T-helper 17 cell (primary cell): ENCODE measurements at places on chromosomes 7 and 10.

DNA sequence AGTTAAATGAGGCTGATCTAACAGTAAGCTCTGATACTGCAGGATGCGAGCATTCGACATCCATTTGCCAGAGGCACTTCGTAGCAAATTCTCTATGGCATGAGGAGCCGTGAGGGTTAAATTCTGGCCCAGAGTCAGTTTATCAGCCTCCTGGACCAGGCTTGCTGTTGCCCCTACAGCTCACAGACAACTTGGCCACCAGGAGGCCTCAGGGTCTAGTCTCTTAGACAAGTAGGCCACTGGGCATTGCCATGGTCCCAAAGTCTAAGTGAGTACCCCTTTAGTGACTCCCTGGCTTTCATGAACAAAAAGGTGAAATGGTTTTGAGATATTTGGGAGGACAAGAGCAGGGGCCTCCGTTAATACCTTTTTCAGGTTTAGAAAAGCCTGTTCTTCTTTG, 178.0 kb upstream of the MBL2 start:
- no peak for DNase-seq

DNA sequence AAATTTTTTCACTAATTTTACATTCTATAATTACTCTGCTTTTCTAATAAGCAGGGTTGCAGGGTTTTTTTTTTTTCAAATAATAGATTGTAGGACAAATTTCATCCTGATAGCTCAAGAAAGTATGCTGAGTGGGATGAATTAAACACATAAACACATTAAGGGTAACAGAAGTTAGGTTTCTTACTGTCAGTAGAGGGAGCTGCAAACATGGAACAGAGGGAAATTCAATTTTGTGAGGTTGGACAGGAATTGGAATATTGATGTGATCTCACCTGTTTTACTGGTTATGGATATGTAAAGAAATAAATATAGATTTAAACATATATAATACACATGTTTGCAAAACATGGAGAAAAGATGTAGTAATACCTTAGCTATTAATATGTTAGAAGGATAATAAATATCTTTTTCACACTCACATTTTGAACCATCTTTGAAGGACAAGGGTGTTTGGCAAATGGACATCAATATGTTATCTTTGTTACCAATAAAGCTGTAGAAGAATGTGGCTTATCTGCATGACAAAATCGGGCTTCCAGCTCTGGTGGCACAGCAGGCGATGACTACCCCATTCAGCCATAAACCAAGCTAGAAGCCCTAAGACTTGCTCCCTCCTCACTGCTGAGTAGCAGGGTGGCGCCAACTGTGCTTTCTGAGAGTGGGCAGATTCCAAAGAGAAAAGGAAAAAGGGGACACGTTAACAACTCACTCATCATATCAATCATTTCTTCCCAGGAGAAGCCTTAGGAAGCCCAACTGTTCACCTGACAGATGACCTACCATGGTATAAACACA, 1257.4 kb downstream of the GATA3 start:
- no peak for DNase-seq

DNA sequence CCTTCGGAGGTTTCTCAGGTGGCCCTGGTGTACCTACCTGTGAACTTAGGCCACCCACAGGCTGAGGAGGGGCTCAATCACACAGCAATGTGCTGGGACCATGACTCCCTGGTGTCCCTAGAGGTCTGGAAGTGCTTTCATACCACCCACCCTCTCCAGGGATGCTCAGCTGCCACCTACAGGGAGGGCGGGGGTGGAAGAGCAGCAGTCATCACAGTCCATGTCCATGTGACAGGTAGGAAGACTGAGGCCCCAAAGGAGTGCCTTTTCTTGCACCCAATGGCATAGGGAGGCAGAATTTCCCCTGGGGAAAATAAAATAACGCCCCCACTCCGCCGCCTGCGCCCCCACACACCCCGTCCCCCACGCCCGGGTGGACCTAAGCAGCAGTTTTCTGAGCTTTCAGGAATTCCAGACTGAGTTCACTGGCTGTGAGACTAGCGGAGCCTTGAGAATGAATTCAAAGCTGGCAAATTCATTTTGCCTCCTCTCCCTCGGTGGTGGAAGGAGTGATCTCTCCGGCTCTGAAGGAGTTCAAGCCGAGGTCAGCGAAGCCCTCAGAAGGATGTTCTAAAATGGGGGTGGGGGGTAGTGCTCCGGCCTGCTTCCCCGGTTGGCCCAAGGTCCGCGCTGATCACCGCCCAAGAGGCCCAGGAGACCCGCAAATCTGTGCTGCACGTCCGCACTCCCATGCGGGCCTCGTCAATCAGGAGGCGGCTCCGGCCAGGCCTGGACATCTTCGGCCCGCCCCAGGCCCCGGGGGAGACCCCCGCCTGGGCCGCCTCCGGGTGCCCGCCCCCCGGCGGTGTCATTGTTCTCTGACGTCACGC, 2.1 kb upstream of the ZMIZ1 start:
- no peak for DNase-seq

DNA sequence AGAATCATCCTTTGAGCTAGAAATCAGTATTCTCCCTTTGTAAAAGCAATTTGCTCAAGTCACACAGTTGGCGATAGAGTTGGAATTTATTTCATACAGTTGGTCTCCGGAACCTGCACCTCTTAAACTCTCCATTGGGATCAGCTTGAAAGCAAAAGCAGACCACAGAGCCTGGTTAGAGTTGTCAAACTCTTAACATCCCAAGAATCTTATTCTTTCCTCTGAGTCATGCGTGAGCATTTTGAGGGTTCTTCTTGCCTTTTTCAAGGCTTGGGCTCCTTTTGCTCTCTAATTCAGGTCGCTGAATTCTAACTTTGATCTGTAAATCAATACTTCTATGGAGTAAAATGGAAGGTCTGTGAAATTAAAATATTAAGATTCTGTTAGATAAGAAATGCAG, 19.6 kb upstream of the SCIN start:
- DNase-seq = no peak

DNA sequence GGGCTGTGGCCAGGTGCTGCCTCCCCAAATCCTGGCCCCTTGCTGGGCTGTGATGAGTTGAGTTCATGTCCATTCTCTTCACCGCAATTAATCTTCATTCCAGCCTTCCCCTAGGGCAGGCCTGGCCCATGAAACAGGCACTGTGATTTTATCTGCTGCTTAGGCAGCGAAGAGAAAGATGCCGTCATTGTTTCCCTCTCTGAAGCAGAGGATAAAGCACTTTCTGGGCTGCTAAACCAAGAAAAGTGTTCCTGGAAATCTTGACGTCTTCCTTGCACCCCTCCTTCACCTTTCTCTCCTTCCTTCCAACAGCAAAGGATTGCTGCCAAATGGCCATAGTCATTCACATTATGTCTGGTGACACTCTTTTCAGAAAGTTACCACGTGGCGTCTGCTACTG, 265.9 kb downstream of the ZEB1 start:
- no peak for DNase-seq

DNA sequence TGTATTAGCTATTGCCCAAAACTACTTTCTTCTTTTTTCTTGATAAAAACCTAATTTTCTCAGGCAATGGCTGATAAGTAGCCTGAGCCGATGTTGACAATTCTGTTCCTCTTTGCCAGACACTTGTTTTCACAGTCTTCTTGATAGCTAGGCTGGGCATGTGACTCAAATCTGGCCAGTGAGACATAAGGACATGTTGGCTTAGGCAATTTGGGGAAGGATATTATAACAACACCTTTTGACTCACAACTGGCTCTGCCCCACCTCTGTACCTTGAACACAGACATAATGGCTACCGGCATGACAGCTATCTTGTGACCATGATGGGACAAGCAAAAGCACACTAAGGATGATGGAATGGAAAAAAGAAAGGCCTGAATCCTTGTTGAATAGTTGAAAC, 72.9 kb upstream of the GPR22 start:
- DNase-seq = no peak

GRCh38 chr10:49817845-49818244, 55.7 kb upstream of the OGDHL start:
- no peak for DNase-seq

DNA sequence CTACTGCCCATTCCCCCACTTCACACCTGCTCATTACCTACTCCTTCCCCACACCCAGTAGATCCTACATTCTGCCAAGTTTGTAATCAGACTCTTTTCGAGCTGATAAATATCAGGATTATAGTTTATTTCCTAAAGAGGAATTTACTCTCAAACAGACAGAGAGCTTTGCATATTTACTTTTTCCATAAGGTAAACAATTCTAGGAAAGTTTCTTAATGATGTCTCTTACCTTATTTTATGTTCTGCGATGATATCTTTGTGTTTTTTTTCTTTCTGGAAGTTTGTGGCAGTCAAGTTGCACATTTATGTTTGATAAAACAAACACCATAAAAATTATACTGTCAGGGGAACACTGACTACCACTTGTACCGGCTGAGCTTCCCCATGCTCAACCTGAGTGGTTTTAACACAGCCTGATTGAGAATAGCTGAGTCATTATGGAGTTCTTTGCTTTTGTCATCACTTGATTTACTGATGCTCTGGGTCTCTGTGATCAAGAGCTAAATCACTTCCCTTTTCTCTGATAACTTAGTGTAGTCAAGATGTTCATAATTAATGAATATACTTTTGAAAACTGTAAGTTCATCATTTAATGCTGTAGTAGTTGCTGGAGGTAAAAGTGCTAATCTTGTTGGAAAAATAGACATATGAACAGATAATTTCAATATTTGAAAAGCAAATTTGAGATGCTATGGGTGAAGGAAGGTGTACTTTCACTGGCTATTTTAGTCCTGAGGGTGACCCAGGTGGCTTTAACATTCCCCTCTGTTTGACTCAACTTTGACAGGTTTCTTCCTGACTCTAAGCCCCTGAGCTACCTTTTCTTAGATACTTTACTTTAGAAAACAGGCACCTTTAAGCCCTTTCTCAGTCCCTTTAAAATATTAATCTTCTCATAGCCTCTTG, 1034.5 kb upstream of the LRRTM3 start:
- DNase-seq = no peak

GRCh38 chr10:25072786-25073185, 56.4 kb downstream of the THNSL1 start:
- DNase-seq = no peak

- no peak for DNase-seq
Observed at GRCh38 chr7:30933124-30933974, 21.7 kb downstream of the AQP1 start.

- DNase-seq = no peak
Observed at GRCh38 chr10:59366290-59366689, 3.9 kb upstream of the FAM13C start.

DNA sequence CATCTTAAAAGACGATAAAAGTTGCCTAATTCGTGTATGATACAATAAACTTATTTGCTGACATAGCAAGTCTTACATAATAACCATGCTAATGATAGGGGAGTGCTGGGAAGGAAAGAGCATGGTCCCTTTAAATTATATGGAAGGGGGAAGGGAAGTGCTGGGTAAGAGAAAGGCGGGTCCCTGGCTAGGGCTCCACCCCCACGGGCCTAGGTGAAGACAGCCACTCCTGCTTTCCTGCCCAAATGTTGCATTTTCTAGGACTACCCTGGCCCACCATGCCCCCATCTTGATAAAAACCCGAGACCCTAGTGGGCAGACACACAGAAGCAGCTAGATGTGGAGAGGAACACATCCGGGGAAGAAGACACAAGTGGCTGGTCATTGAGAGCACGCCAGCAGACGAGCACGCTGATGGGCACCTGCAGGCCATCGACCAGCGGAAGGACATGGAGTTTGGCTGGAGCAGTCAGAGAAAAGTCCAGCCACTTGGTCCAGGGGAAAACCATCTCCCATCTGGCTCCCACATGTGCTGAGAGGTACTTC, 328.7 kb downstream of the ARL4A start:
- DNase-seq = no peak

- DNase-seq = no peak
Observed at GRCh38 chr7:45187946-45188411, 30.4 kb downstream of the RAMP3 start.

DNA sequence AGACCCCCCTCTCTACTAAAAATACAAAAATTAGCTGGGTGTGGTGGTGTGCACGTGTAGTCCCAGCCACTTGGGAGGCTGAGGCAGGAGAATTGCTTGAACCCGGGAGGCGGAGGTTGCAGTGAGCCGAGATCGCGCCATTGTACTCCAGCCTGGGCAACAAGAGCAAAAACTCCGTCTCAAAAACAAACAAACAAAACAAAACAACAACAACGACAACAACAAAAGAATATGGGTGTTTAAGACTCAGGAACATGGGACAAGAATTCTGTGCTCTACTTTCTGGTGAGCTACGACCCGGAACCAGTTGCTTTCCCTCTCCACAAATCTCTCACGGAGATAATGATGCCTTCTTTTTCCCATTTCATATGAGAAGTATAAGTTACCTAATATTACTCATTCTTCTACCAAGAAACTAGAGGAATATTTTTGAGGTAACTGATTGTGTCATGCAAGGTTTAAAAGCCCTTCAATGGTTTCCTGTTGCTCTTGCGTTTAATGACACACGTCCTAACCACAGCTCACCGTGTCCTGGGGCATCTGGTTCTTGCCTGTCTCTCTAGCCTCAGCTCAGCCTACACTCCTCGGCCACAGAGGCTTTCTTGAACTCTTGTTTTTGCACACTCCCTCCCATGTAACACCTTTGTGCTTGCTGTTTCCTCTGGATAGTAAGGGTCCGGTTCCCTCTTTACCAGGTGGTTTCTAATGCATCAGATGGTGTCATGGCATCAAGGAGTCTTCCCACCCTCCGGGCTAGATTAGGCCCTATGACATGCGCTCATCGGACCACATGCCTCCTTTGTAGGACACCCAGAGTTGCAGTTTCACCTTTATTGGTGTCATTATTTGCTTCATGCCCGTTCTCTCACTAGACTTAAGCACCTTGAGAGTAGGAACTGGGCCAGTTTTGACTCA, 67.5 kb downstream of the PFKFB3 start:
- peak; percentile 49 for DNase-seq

- no peak for DNase-seq
Observed at GRCh38 chr7:28425496-28425895, 13.2 kb downstream of the CREB5 start.

- DNase-seq = no peak
Observed at GRCh38 chr10:122499491-122499941, 38.2 kb downstream of the HTRA1 start.

DNA sequence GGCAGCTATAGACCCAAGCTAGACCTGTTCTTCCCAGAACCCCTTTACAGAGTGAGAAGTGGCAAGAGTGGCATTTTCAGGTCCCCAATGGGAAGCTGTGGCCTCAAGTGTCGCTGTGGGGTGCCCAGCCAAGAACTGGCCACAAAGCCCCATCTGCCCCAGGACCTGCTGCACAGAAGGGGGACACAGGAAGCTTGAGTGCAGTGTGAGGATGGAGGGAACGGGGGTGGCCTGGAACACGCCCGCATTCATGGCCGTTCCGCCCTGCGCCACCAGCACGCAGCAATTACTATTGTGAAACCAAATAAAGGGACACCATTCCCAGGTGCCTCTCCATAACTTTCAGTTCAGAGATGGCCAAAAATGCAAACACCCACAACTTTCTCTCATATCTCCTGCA, 237.6 kb upstream of the TCERG1L start:
- no peak for DNase-seq

- DNase-seq = no peak
Observed at GRCh38 chr10:52068485-52068884, 245.6 kb upstream of the DKK1 start.

GRCh38 chr10:27893358-27893954, 105.4 kb downstream of the ODAD2 start:
- no peak for DNase-seq

- DNase-seq = no peak
Observed at GRCh38 chr7:135194494-135195095, 16.7 kb downstream of the WDR91 start.
